Ascending aorta (tissue), 2 donors: ENCODE measurements at places on chromosomes 3 and 15. TPM values are rescaled to one million over a fixed set of nuclear protein-coding genes. Genes with fewer than 3 reads are reported as not detected.

The ZCWPW2 gene
- total RNA-seq = not detected

DNA sequence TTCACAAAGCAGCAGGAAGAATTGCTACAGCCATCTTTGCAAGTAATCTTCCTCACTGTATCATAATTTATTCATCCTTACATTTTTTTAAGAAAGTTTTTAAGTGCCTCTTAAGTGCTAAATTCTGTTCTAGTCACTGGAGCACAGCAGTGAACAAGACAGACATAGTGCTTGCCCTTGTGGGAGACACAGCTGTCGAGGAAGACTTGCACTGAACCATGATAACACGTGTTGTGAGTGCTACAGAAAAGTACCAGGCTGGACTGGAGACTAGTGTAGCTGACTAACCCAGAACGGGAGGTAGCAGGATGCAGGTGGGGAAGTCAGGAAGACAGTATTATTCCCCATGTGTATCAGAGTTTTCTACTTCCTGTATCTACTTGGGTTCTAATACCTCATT is 300.6 kb downstream of the TBL1XR1 start:
- no peaks in the 10 kb centered on the region for H3K27me3 ChIP-seq
- no peak for DNase-seq
- no peak overlapping the region for H3K4me3 ChIP-seq
- H3K27ac ChIP-seq = no peak overlapping the region
- H3K4me1 ChIP-seq = no peaks in the 10 kb centered on the region
- H3K36me3 ChIP-seq = no peaks in the 10 kb centered on the region

DNA sequence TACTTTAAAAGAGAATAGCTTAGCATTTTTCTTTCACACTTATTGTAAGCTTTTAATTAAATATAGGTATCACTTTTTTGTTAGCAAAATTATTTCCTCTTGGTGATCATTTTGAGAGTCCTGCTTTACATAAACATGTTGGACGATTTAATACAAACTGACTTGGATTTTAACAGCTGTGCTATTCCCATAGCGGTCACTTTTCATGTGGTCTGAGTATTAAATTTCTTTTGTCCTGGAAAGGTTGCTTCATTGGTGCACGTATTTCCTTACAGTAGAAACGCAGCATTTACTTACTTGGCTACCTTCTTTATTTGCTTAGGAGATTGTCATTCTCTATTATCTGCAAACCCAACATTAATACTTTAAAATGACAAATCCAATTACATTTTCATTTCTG is 109.4 kb downstream of the ATG7 start:
- no peak overlapping the region for H3K4me3 ChIP-seq
- peaks cover 4% of the 10 kb centered on the region for H3K4me1 ChIP-seq
- H3K27ac ChIP-seq = no peak overlapping the region
- no peaks in the 10 kb centered on the region for H3K27me3 ChIP-seq
- no peaks in the 10 kb centered on the region for H3K36me3 ChIP-seq

DNA sequence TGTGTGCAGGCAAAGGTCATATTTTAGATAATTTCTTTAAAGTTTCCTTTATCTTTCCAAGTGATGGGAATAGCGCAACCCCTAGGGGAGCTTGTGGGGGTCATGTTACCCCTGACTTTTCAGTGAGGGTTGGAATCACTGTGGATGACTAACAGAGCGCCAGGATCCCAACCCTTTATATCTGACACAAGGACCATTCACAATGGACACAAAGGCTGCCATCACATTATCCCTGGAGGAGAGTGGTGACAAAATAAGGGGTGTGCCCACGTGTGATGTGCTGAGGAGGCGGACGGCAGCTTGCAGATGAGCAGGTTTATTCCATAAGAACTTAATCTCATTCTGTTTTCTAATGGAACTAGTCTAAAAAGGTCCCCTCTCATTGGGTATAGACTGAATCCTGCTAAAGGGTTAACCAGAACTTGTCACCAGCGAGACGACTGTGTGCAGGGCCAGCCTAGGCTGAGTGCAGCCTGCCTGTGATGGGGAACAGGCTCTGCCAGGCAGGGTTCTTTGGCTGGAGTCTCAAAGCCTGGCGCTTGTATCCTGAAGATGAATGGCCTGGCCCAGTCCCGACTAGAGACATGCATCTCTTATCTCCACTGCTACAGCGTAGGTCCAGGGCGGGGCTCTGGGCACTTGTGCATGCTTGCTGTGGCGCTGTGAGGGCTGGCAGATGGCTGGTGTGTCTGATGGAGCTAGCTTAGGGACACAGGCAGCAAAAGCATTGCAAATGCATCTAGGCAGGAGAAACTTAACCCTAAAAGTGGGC is 50.2 kb downstream of the CHDH start:
- no peak overlapping the region for H3K4me3 ChIP-seq
- no peak overlapping the region for H3K27ac ChIP-seq
- H3K36me3 ChIP-seq = no peaks in the 10 kb centered on the region

The AP3B2 gene
- not detected for total RNA-seq

The POLR2M gene
- 24.9 TPM for total RNA-seq

The CHRM5 gene
- not detected for total RNA-seq

The ALG1L2 gene
- total RNA-seq = not detected
